Gastroesophageal sphincter (tissue), 4 donors: ENCODE measurements at places on chromosomes 7 and 10.

- H3K27me3 ChIP-seq = peaks cover 37% of the 10 kb centered on the region
- H3K36me3 ChIP-seq = no peaks in the 10 kb centered on the region
- H3K4me3 ChIP-seq = no peak overlapping the region
- no peak overlapping the region for H3K27ac ChIP-seq
Measured at GRCh38 chr7:4801839-4802231, 26.4 kb downstream of the AP5Z1 start.

- H3K36me3 ChIP-seq = no peaks in the 10 kb centered on the region
- H3K27ac ChIP-seq = no peak overlapping the region
- H3K27me3 ChIP-seq = peaks cover 45% of the 10 kb centered on the region
- H3K4me3 ChIP-seq = no peak overlapping the region
Measured at GRCh38 chr10:133157662-133158436, 2.2 kb upstream of the KNDC1 start.

DNA sequence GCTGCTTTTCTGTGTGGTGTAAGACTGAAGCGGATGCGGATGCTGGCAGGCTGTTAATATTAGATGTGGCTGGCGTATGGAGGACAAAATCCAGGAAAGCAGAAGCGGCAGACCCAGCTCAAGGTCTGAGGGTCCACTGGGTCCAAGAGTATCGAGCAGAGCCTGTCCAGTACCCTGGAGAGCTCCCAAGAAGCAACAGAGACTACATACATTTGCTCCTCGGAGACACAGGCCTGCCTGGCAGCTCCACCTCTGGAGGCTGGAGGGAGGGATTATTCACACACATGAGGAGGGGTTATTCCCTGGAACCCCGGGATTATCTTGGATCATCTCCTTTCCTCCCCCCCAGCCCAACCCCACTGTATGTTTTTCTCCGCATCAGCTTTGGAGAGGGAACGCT lies 31.3 kb upstream of the LOXL4 start:
- H3K4me3 ChIP-seq = no peak overlapping the region
- no peak for ATAC-seq
- H3K4me1 ChIP-seq = no peaks in the 10 kb centered on the region
- no peaks in the 10 kb centered on the region for H3K36me3 ChIP-seq

DNA sequence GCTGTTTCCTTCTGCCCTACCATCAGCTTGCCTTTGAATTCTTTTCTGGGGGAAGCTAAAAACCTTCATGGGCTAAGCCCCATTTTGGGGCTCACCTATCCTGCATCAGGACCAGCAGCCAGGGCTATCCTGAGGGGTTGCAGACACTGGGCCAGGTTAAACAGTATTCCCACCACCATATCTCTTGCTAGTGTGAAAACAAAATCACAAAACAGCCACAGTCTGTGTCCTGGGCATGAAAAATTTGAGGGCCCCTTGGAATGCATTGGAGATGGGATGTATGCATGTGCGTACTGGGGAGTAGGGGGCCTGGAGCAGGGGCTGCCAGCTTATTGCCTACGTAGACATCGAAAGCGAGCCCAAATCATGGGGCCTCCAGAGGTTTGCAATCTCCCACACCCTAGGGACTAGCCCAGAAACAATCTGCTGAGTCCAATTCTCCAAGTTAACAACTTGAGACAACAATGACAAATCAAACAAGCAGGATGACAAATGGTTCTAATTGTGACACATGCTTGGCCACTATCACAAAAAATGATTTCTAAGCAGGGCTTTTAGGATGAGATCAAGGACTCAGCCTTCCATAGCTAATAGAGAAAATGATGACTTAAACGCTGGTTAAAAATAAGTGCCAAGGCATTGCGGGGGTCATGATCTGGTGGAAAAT lies 557.1 kb downstream of the KCNMA1 start:
- H3K4me1 ChIP-seq = peaks cover 79% of the 10 kb centered on the region
- no peaks in the 10 kb centered on the region for H3K36me3 ChIP-seq
- no peak overlapping the region for H3K27ac ChIP-seq
- no peak overlapping the region for H3K4me3 ChIP-seq

- no peaks in the 10 kb centered on the region for H3K36me3 ChIP-seq
- H3K27me3 ChIP-seq = no peaks in the 10 kb centered on the region
- H3K4me1 ChIP-seq = peaks cover 18% of the 10 kb centered on the region
- ATAC-seq = no peak
- no peak overlapping the region for H3K27ac ChIP-seq
- no peak overlapping the region for H3K4me3 ChIP-seq
Measured at GRCh38 chr7:25255611-25256332, 27.5 kb upstream of the NPVF start.

DNA sequence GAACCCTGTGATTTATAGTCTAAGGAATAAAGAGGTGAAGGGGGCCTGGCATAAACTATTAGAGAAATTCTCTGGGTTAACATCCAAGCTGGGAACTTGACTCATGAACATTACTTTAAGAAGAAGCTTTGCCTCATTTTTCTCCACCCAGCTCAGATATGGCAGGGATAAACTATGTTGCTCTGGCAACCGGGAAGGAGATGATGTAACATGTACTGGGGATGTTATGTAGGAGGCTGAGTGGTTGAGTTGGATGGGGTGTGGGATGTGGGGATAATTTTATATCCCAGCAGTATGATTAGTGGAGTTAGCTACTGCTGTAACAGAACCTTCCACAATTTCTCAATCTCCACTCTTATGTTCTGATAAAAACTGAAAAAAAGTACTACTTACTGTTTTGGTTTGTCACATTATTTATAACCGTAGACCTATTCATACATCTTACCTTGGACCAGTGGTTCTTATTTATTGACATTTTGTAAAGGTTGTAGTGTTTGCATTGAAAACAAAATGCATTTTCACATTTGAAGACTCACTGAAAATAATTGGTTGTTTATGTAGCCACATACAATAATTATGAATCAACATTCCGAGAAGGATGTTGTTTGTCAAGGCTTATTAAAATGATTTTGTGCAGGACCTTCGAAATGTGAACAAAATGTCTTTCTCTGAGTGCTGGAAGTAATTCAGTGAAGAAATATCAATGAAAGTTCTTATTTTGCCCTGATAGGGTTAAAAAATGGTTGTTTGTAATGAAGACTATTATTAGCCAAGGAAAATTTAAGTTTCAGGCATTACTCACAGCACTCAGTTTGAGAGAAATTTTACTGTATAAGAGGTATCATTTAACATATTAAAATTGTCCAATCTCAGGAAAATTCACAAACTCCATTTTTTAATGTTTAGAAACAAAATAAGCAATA lies 1.3 kb downstream of the OR2F2 start:
- no peaks in the 10 kb centered on the region for H3K36me3 ChIP-seq
- no peaks in the 10 kb centered on the region for H3K4me1 ChIP-seq
- no peak for ATAC-seq
- H3K27me3 ChIP-seq = no peaks in the 10 kb centered on the region
- H3K27ac ChIP-seq = no peak overlapping the region
- no peak overlapping the region for H3K4me3 ChIP-seq

- no peak overlapping the region for H3K4me3 ChIP-seq
- H3K36me3 ChIP-seq = peaks cover 28% of the 10 kb centered on the region
- ATAC-seq = peak; percentile 35
- H3K27ac ChIP-seq = no peak overlapping the region
- H3K4me1 ChIP-seq = no peaks in the 10 kb centered on the region
- no peaks in the 10 kb centered on the region for H3K27me3 ChIP-seq
Measured at GRCh38 chr10:63157845-63158624, 24.9 kb downstream of the NRBF2 start.

DNA sequence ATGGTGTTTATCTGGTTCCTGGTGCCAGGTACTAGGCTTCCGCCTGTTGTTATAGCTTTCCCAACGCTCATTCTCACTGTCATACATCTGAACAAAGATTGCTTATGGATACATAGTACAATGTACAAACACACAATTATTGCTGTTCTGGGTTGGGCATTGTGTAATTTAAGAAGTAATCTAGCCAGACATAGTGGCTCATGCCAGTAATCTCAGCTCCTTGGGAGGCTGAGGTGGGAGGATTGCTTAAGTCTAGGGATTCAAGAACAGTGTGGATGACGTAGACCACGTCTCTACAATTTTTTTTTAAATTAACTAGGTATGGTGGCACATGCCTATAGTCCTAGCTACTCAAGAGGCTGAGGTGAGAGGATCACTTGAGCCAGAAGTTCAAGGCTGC lies 9.3 kb upstream of the CROT start:
- no peak for ATAC-seq
- no peak overlapping the region for H3K27ac ChIP-seq
- H3K4me3 ChIP-seq = no peak overlapping the region
- H3K36me3 ChIP-seq = peaks cover 36% of the 10 kb centered on the region

GRCh38 chr7:49644396-49645166 lies 128.9 kb upstream of the VWC2 start:
- H3K4me3 ChIP-seq = no peak overlapping the region
- no peaks in the 10 kb centered on the region for H3K36me3 ChIP-seq
- H3K27me3 ChIP-seq = no peaks in the 10 kb centered on the region
- ATAC-seq = no peak

DNA sequence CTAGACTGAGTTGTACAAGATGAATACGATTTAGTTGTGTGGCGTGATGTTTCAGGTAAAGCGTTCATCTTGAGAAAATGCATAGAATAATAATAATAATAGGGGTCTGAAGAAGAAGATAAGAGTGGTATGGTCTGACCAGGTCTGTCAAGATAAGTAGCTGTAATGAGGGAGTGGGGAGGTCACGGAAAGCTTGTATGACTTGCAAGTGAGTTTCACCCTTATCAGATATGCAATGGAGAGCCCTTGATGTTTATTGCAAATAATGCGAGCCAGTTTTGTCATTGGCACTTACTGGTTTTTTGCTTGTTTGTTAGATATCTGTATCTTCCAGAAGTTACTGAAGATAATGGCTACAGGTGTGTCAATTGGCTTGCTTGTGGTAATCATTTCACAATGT lies 611.5 kb downstream of the CNTNAP2 start:
- ATAC-seq = no peak
- no peaks in the 10 kb centered on the region for H3K4me1 ChIP-seq
- H3K27ac ChIP-seq = no peak overlapping the region
- no peaks in the 10 kb centered on the region for H3K27me3 ChIP-seq
- no peak overlapping the region for H3K4me3 ChIP-seq

DNA sequence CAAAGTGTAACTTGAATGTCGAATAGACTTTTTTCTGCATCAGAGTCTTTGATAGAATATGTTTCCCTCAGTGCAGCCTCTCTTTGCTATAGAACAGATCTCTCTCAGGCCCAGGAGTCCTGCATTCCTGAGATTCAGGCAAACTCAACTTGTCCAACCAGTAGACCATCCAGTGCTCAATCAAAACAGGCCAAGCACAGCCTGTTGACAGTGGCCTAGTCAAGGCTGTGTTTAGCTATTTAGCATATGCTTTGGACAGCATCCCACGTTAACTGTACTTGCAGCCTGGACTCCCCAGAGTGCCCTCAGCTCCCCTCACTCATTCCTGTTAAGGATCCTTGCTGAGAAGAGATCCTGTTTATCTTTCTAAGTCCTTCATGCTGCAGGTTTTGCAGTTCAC lies 16.3 kb downstream of the OR6V1 start:
- no peaks in the 10 kb centered on the region for H3K27me3 ChIP-seq
- no peak overlapping the region for H3K27ac ChIP-seq
- ATAC-seq = no peak
- no peak overlapping the region for H3K4me3 ChIP-seq
- no peaks in the 10 kb centered on the region for H3K4me1 ChIP-seq
- no peaks in the 10 kb centered on the region for H3K36me3 ChIP-seq

DNA sequence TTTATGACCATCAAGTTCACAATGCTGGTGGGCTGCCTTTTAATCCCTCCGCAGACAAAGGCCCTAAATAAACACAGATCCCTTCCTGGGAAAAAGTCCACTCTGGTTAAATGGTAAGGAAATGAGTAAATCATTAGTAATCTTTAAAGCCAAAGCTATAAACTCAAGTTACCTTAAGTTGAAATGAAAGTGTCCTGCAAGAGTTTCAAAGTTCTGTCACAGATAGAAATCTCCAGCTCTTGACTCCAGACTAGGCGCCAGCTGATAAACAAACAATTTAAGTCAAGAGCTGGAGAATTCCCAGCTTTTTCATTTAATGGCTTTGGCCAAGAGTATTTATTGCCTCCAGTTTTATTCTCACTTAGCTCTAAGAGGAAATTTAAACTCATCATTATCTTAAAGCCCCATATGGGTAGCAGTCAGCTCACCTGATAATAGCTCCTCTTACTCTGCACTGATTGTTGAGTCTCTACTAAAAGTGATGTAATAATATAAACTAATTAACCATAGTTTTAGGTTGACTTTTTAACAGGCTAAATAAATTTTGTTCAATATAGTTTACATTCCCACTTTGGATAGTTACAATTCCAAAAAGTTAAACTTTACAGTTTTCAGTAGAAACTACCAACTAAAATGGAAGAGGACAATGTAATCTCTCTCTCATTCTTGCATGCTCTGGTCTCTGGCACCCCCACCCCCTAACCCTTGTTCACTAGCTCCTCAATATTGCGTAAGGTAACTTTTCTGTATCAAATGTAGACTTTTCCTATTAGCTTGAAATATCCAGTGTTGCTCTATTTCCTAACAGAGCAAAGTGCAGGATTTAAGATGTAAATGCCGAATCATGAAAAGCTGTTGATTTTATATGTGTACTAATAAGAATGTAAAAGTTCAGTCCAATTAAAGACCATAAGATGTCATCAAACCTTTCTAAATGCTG lies 56.1 kb downstream of the HIBADH start:
- H3K27ac ChIP-seq = no peak overlapping the region
- H3K27me3 ChIP-seq = no peaks in the 10 kb centered on the region
- no peaks in the 10 kb centered on the region for H3K36me3 ChIP-seq
- no peak overlapping the region for H3K4me3 ChIP-seq
- ATAC-seq = no peak

GRCh38 chr10:112634096-112634830 lies 187.2 kb downstream of the VTI1A start:
- ATAC-seq = no peak
- no peaks in the 10 kb centered on the region for H3K27me3 ChIP-seq
- no peak overlapping the region for H3K27ac ChIP-seq
- H3K36me3 ChIP-seq = no peaks in the 10 kb centered on the region

DNA sequence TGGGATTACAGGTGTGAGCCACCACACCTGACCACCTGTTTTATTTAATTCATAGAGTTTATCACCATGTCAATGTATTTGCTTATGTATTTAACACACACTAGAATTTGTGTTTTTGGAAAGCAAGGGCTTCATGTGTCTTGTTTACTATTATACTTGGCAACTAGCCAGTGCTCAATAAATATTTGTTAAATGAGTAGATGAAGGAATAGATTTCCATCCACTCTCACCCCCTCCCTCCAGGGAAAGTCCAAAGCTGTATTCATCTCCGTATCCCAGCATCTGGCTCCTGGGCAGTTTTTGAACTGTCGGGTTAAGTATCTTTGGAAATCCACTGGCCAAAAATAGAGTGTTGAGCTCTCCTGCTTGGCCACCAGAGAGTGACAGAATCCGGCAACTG lies 4.6 kb upstream of the RADIL start:
- no peaks in the 10 kb centered on the region for H3K36me3 ChIP-seq
- no peak overlapping the region for H3K27ac ChIP-seq
- peaks cover 11% of the 10 kb centered on the region for H3K4me1 ChIP-seq
- ATAC-seq = no peak
- H3K27me3 ChIP-seq = peaks cover 11% of the 10 kb centered on the region
- H3K4me3 ChIP-seq = no peak overlapping the region

GRCh38 chr10:13678101-13678843 lies 91.5 kb downstream of the PRPF18 start:
- no peaks in the 10 kb centered on the region for H3K36me3 ChIP-seq
- H3K27me3 ChIP-seq = no peaks in the 10 kb centered on the region
- no peak overlapping the region for H3K27ac ChIP-seq
- H3K4me3 ChIP-seq = no peak overlapping the region
- no peak for ATAC-seq
